ENCODE measurements at places on chromosomes 16 and 17.

- no peak for DNase-seq
Observed at GRCh38 chr17:65181237-65182061, 44.3 kb downstream of the RGS9 start.

DNA sequence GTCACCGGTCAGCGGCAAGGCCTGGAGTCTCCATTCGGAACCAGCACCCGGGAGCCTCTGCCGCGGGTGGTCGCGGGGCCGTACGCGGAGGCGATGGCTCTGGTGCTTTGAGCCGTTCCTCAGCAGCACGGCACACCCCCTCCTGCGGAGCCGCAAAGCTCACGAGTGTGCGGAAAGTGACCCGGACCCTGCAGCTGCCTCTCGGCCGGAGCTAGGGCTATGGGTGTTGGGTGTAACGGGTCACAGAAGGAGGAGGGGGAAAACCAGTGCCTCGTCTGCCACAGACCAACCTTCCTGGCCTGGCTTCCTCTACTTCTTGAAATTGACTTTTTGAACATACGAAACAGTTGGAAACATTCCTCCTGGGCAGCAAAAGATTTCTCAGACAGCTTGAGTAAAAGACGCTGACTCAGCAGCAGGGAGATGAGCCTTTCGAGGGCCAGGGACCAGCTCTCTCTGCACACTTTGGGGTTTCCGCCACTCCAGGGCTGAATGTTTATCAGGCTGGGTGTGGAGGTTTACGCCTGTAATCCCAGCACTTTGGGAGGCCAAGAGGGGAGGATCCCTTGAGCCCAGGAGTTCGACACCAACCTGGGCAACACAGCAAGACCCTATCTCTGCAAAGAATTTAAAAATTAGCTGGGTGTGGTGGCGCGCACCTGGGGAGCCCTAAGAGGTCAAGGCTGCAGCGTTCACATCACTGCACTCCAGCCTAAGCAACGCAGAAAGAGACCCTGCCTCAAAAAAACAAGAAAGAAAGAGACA, 26.4 kb upstream of the PITPNA start:
- DNase-seq = no peak

GRCh38 chr17:77501101-77501566, 360.4 kb downstream of the SEC14L1 start:
- no peak for DNase-seq

DNA sequence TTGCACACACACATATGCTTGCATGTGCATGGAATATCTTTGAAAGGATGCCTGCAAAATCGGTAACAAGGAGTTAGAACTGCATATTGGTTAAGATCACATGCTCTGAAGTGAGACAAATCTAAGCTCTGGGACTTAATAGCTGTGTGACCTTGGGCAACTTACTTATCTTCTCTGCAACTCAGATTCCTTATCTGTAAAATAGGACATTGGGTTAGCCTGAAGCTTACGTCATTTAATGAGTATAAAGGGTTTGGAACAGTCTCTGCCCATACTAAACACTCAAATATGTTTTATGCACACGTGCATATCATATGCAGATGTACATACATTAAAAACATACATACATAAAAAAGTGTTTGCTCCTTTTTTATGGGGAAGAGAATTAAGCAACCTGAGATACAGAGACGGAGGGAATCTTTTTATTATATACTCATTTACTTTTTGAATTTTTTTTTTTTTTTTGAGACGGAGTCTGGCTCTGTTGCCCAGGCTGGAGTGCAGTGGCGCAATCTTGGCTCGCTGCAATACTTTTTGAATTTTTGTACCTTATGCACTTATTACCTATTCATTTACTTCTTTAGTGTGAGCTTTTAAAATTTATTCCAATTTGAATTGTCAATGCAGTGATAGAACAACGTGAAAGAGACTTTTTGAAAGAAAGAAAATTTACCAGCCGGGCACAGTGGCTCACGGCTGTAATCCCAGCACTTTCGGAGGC, 206.2 kb downstream of the CCDC182 start:
- no peak for DNase-seq

DNA sequence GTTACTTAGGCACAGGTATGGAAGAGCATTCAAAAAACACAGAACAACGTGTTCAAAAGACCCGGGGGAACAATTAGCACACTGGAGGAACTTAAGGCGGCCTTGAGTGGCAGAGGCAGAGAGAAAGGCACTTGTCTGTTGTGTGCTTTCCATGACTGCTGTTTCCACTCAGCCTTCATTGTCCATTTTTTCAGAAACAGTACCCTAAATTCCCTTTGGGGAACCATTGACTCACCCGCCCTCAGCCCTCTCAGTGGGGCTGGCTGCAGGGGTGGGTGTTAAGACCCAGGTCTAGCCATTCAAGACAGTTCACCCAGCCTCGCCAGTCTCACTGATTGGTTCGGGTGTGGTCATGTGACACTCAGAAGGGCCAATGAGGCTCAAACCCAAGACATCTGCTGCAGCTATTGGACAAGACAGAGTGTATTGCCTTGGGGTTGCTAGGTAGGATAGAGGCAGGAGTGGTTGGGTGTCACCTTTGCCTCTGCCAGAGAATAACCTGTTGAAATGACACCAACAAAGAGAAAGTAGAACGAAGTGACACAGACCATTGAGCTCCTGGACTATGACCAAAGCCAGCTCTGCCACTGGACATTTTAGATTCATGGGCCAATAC, 19.6 kb upstream of the CEP20 start:
- no peak for DNase-seq
